ENCODE measurements at places on chromosomes 4 and X. TPM values are rescaled to one million over a fixed set of nuclear protein-coding genes. Genes with fewer than 3 reads are reported as not detected.

DKK2 gene
- total RNA-seq = 0.76 TPM

NLRP2B gene
- total RNA-seq = not detected

TAF9B gene
- total RNA-seq = 24.7 TPM

RHOXF2 gene
- total RNA-seq = not detected

XK gene
- total RNA-seq = 0.16 TPM

RAB40A gene
- total RNA-seq = under 0.01 TPM

WDR17 gene
- total RNA-seq = 0.98 TPM

CLTRN gene
- 0.16 TPM for total RNA-seq

NXF2 gene
- not detected for total RNA-seq

PLAC8 gene
- total RNA-seq = 0.98 TPM

DCLK2 gene
- total RNA-seq = 23.2 TPM

SRPX2 gene
- total RNA-seq = 1.8 TPM

ABLIM2 gene
- 10.9 TPM for total RNA-seq

SUV39H1 gene
- 3.9 TPM for total RNA-seq

PALLD gene
- 135 TPM for total RNA-seq

HSD17B13 gene
- total RNA-seq = not detected

MND1 gene
- total RNA-seq = 1.4 TPM

UGT2B10 gene
- not detected for total RNA-seq

SPATA4 gene
- 0.38 TPM for total RNA-seq

SETD7 gene
- 19.6 TPM for total RNA-seq

STARD8 gene
- total RNA-seq = 4.1 TPM

TNIP2 gene
- 41.9 TPM for total RNA-seq

F9 gene
- not detected for total RNA-seq

REELD1 gene
- not detected for total RNA-seq

HSD17B10 gene
- total RNA-seq = 94.7 TPM

DCHS2 gene
- total RNA-seq = 6.6 TPM

HOPX gene
- total RNA-seq = 51.0 TPM

SLC6A14 gene
- not detected for total RNA-seq
